ENCODE measurements at places on chromosomes 13 and 19. TPM values are rescaled to one million over a fixed set of nuclear protein-coding genes. Genes with fewer than 3 reads are reported as not detected.

Gene PALM3
- not detected for total RNA-seq

GRCh38 chr19:49106648-49107135 is 7.5 kb upstream of the LIN7B start:
- peak; percentile 69 for DNase-seq

DNA sequence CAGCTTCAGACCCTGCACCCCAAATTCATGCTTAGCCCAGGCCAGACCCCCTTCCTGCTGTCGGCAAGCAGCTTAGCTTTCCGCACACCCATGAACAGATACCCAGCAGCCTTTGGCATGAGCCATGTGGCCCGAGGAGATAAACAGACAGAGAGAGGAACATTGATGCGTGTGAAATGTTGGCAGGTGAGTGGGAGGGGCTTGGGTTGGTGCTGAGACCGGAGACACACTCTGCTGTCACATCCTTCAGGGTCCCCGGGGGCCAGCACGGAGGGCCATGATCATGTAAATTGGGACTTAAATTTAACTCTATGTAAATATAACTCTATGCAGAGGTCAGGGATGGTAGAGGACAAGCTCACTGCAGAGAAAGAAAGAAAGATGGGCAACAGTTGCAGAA is 1.5 kb downstream of the CD22 start:
- peak; percentile 32 for DNase-seq

GRCh38 chr13:81446441-81446840 is 1105.5 kb upstream of the SPRY2 start:
- DNase-seq = no peak

GRCh38 chr13:25310891-25311290 is 9.5 kb downstream of the NUP58 start:
- DNase-seq = no peak

GRCh38 chr13:23504180-23504579 is 66.0 kb upstream of the TNFRSF19 start:
- no peak for DNase-seq

DNA sequence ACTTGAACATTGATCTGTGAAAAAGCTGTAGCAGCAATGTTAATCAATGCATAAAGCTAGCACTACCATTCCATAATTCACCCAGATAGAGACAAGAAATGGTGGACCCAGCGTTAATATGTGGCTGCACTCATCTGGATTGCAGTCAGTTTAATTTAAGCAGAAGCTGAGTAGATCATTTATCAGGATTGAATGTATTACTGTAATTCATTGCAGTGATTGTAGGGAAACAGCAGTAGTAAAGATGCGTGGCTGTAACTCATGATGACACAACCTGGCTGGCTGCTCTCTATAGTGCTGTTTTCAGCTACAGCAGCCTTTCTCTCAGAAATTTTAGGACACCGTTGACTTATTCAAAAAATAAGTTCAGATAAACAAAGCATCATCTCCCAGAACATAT is 499.5 kb upstream of the SLITRK6 start:
- DNase-seq = no peak

Gene KCNC3
- total RNA-seq = 2.0 TPM

Measured in Right ventricle myocardium superior (tissue), 1 donor.